NCI-H2107 (cell line): ENCODE measurements at places on chromosomes 6 and 20.

- DNase-seq: no peak
Observed at GRCh38 chr6:127475135-127475822, 16.1 kb upstream of the KIAA0408 start.

DNA sequence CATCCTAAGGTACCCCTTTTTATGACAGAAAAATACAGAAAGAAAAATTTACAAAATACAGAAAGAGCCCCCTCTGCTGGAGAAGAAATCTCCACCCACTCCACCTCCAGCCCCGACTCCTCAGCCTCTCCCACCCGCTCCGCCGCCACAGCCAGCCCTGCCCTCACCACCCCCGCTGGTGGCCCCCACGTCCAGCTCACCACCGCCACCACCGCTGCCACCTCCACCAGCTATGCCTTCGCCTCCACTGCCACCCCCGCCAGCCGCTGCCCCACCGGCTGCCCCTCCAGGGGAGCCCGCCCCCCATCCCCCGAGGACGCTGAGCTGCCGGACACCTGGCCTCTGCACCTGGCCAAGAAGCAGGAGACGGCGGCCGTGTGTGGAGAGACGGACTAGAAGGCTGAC is 17.7 kb downstream of the WFDC2 start:
- DNase-seq: no peak

DNA sequence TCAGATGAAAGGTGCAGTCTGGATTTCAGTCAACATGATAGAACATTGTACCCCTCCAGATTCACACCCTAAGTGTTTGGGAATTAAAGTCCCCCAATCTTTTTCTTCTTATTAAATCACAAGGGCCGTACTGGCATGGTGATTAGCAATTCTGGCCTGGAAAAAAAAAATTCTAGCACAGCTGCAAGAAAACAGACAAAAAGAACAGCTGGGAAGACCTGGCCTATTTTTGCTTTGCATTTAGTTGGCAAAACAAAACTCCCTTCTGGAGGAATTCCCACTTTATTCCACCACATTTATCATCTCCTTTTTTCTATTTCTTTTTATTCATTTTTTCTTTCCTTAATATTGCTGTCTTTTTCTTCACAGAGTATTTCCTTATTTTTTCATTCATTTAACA is 39.8 kb upstream of the AKAP12 start:
- DNase-seq: no peak

- peak; percentile 56 for DNase-seq
Observed at GRCh38 chr6:37688078-37688850, 9.4 kb downstream of the MDGA1 start.

GRCh38 chr6:6218759-6219085 is 101.7 kb downstream of the F13A1 start:
- DNase-seq: no peak

DNA sequence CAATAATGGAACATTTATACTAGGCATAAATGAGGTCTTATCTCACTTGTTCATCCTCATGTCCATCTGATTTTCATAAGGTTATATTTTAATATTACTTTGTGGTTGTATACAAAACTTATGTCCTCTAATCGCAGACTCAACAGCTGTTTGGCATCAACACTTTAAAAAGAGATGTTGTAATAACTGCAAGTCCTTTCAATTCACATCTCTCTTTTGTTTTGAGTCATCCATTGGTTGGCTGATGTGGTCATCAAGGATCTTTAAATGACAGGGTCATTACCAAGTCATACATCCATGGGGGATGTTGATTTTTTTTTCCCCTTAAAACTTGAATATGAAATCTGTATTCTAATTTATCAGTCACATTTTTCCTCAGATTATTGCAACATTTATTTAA is 299.4 kb upstream of the NRSN1 start:
- no peak for DNase-seq

- DNase-seq: no peak
Observed at GRCh38 chr20:5864428-5864827, 85.9 kb downstream of the TRMT6 start.

DNA sequence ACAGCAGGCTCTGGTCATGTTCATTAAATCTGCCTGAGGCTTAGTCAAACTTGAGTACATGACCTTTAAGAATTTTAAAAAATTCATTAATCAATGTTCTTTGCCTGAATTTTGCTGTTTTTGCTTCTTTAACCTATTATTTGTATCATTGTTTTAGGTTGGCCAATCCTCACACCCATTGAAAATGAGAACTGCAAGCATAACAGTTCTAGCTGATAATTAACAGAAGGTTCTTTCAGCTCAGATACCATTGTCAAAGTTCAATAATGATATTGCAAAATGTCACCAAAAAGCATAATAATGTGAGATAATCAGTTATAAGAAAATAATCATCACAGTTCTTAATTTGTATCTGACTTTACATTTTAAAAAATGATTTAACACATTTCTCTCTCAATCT is 583.1 kb downstream of the TFAP2A start:
- DNase-seq: no peak

DNA sequence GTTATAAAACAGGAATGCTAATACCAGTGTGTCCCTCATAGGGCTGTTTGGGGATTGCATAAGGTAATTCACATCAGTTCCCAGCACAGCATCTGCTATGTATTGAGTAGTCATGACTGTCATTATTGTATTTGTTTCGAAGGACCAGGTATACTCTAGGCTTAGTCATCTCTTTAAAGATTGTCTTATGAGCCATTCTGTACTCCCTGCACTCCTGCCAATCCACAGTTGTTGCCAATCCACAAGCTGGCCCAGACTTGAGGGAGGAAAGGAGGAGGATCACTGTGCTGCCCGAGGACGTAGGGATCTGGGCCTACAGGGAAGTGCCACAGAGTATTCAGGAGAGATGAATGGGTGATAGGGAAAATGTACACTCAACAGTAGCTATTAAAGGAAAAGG is 113.0 kb upstream of the TIAM2 start:
- DNase-seq: no peak

DNA sequence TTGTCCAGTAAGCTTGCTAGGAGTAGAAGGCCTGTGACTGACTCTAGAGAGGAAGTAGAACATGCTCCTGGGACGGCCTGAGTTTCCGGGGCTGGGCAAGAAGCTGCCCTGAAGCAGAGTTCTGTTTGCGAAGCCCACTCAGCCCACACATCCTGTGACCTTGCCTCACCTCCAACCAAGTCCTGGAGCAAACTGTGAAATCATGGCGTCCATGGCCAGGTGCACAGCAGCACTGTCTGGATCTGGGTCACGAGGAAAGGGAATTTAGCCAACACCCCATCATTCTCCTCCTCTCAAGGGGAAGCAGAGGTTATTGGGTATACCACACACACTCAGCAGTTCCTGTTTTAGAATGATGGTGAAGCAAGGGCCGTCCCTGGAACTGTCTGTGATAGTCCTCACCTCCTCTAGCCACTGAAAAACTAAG is 87.5 kb downstream of the CRYBG1 start:
- no peak for DNase-seq

DNA sequence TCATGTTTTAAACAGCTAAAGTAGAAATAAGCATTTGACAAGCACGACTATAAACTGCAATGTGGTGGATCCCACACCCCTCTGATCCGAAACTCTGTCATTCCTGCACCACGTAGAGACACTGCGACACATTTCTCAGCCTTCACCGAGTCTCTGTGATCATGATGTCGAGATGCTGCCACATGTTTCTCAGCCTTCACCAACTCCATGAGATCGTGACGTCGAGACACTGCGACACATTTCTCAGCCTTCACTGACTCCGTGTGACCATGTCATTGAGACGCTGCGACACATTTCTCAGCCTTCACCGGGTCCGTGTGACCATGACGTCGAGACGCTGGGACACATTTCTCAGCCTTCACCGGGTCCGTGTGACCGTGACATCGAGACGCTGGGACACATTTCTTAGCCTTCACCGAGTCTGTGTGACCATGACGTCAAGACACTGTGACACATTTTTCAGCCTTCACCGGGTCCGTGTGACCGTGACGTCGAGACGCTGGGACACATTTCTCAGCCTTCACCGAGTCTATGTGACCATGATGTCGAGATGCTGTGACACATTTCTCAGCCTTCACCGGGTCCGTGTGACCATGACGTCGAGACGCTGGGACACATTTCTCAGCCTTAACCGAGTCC is 143.0 kb downstream of the TTLL2 start:
- DNase-seq: no peak

GRCh38 chr20:62739067-62739466 is 30.4 kb downstream of the NTSR1 start:
- no peak for DNase-seq
